ENCODE measurements at places on chromosomes 6 and 20.

- DNase-seq, result no peak
Observed at GRCh38 chr6:111278731-111279130, 191.4 kb downstream of the SLC16A10 start.

- no peak for DNase-seq
Observed at GRCh38 chr20:54922636-54923035, 447.2 kb downstream of the DOK5 start.

DNA sequence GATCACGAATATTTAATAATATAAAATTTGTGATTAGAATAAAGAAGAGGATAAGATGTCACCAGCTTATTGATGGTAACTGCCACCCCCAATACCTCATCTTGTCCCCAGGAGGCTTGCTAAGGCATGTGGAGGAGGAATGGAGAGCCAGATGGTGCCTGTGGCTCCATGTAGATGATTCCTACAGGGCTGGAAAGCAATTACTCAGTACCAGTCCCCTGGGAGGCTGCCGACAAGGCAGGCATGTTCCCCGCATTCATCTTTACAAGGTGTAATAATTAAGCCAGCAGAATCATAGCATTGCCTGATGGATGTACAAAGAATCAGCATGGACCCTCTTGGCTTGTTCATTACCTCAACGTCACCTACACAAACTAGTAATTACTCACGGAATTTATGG, 155.3 kb downstream of the PLCB1 start:
- DNase-seq, result no peak

- DNase-seq, result peak; percentile 2
Observed at GRCh38 chr6:114339706-114340105, 3.1 kb downstream of the HS3ST5 start.

GRCh38 chr6:105560611-105561066, 157.8 kb upstream of the PREP start:
- peak; percentile 45 for DNase-seq

GRCh38 chr6:168585441-168585840, 144.5 kb downstream of the SMOC2 start:
- DNase-seq, result no peak

Measured in fibroblast of villous mesenchyme (primary cell).